ENCODE measurements at places on chromosomes 1 and 21. TPM values are rescaled to one million over a fixed set of nuclear protein-coding genes. Genes with fewer than 3 reads are reported as not detected.

- no peak for ATAC-seq
Observed at GRCh38 chr1:195550071-195550862, 1058.0 kb downstream of the KCNT2 start.

DNA sequence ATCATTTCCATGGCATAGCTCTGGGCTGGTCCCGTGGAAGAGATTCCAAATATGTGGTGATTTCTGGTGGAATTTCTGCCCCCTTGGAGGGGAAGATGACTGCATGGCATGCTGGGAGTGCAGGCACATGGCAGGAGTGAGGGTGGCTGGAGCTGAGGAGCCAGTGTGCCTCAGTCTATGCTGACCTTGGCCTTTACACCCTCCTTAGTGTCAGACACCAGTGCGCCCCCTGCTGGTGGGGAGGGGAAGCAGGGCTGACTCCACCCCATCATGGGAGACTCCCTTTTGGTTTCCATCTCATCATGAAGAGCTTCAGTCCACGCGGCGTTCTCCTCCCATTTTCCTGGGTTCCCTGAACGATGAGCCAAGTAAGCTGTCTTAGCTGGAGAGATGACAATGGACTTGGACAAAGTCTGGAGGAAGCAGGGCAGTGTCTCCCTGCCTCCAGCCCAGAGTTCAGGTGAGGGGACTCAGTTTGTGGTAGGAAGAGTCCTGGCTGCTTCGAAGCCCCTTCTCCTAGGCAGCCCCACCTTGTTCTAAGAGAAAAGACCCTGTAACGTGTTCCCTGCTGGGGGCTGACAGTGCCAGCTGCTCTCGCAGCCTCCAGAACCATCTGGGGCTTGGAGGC is 10.3 kb downstream of the ALX3 start:
- ATAC-seq: peak; percentile 86

GRCh38 chr21:37415939-37416338 is 49.4 kb downstream of the DYRK1A start:
- no peak for ATAC-seq

The MCOLN2 gene
- 25.6 TPM for total RNA-seq

The HMCN1 gene
- total RNA-seq: 1.2 TPM

DNA sequence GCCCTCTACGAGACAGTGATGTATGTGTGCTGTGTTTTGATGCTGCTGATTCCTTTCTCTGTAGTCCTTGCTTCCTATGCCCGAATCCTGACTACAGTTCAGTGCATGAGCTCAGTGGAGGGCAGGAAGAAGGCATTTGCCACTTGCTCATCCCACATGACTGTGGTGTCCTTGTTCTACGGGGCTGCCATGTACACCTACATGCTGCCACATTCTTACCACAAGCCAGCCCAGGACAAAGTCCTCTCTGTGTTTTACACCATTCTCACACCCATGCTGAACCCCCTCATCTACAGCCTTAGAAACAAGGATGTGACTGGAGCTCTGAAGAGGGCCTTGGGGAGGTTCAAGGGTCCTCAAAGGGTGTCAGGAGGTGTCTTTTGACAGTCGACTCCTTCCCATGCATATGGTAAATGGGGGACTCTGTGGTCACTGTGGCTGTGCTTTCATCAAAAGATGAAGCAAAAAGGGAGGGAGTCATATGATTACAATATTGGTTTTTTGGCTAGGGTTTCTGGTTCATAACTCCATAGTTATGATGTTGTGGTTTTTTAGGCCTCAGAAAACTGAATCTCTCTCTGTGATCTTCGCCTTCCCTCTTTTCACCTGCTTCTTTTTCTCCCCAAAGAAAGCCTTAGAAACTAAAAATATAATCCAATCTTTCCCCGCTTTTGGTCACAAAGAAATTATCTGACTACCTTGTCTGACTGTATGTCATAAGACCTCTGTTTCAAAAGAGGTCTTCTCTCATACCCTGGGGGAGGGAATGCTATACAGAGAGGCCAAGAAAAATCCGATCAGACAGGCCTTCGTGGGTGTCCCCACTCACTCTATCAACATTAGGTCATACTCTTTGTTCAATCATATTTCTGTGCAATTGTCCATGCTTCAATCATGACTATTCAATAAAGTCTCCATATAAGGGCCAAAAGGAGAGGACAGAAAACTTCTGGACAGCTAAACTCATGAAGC is 4.2 kb downstream of the OR2T1 start:
- no peak for ATAC-seq

The OR10Z1 gene
- total RNA-seq: not detected

The PLA2G2D gene
- not detected for total RNA-seq

DNA sequence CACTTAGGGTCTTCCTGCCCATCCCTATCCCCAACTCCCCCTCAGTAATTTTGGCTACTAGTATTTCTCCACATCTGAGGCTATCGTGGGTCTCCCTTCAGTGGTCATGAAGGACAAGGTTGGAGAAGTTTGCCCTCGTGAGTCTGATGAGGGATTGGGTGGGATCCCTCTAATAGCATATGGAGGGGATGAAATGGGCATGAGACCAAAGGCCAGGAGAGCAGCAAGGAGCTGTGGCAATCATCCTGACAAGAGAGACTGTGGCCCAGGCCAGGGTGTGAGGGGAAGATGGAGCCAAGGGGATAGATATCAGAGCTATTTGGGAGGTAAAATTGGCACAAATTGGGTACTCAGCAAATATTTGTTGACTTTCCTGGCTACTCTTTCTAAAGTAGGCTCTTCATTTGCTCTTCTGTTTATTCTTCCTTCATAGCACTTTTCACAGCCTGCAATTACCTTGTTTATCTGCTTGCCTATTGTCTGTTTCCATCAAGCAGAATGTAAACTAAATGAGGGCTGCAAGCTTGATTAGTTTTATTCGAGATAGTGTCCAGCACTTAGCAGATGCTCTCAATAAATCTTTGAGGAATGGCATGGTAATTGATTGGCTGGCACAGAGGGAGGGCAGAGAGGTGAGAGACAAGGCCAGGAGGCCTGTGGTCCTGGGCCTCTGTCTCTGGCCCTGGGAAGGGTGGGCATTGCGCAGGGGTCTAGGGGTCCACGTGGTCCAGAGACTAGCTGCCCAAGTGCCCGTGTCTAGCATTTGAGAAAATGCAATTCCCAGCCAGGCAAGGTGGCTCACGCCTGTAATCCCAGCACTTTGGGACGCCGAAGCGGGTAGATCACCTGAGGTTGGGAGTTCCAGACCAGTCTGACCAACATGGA is 1.5 kb upstream of the PLK3 start:
- ATAC-seq: no peak

- ATAC-seq: peak; percentile 72
Observed at GRCh38 chr1:108071601-108072000, 106.6 kb upstream of the VAV3 start.

DNA sequence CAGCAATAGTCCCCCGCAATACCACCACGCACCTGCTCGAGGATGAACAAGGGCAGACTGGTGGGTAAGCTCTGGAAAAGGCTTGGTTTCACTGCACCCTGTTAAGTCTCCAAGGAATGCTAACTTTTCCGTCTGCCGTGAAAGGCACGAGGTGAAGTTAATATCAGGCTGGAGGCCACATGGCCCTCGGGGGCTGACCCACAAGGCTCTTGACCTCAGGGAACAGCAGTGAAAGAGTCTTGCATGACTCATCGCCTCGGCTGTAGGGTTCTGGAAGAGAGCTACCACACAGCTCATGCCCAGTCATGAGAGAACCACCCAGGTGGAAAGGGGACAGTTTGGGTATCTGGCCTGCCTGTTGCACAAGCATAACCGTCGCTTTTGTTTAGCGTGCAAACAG is 24.7 kb downstream of the SCCPDH start:
- no peak for ATAC-seq

DNA sequence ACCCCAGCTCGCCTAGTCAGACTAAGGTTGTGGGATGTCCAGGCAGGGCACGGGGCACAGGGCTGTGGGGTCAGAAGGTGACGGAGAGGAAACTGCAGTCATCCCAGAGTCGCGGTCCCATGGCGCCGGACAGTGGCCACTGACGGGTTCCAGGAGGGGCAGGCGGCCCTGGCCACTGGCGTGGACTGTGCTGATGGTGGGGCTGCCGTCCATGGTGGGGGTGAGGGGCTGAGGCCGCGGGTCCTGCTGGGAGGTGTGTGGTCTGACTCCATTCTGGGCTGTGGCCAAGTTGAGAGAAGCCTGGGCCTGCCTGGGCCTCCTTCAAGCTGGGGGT is 32.0 kb downstream of the PCNT start:
- ATAC-seq: no peak

DNA sequence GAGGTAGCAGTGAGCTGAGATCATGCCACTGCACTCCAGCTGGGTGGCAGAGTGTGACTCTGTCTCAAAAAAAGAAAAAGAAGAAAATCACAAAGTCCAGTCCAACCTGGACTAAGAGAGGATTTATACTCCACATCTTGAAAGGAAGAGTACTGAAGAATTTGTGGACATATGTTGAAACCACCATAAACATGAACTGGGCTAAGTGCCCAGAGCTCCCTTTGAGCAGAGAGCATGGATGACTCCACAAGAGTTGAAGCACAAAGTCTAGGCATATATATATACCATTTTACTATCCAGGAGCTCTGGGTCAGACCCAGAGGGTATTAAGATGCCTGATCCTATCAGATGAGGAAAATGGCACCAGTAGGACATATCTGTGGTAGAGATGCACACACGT is 86.6 kb downstream of the OMA1 start:
- ATAC-seq: no peak

GRCh38 chr21:35614396-35614921 is 445.9 kb downstream of the SETD4 start:
- ATAC-seq: peak; percentile 53

The CCDC18 gene
- 12.7 TPM for total RNA-seq

- ATAC-seq: peak; percentile 8
Observed at GRCh38 chr1:232225336-232226131, 404.4 kb downstream of the SIPA1L2 start.

- no peak for ATAC-seq
Observed at GRCh38 chr1:58611861-58612385, 34.9 kb upstream of the TACSTD2 start.

DNA sequence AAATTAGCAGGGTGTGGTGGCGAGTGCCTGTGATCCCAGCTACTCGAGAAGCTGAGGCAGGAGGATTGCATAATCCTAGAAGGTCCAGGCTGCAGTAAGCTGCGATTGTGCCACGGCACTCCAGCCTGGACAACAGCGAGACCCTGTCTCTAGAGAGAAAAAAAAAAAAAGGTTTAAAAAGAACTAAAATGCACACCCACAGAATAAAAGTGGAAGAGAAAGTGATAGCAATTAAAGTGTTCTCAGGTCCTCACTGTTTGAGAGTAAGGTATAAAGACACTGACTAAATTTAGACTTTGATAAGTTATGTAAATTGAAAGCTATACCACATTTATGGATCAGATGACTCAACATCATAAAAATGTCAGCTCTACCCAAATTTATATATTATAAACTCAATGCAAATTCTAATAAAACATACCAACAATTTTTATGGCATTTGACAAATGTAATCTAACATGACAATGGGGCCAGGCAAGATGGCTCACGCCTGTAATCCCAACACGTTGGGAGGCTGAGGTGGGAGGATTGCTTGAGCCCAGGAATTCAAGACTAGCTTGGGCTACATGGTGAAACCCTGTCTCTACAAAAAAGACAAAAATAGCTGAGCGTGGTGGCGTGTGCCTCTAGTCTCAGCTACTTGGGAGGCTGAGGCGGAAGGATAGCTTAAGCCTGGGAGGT is 11.8 kb downstream of the ZBTB17 start:
- peak; percentile 22 for ATAC-seq

- ATAC-seq: no peak
Observed at GRCh38 chr1:206135248-206135647, 18.1 kb upstream of the AVPR1B start.

DNA sequence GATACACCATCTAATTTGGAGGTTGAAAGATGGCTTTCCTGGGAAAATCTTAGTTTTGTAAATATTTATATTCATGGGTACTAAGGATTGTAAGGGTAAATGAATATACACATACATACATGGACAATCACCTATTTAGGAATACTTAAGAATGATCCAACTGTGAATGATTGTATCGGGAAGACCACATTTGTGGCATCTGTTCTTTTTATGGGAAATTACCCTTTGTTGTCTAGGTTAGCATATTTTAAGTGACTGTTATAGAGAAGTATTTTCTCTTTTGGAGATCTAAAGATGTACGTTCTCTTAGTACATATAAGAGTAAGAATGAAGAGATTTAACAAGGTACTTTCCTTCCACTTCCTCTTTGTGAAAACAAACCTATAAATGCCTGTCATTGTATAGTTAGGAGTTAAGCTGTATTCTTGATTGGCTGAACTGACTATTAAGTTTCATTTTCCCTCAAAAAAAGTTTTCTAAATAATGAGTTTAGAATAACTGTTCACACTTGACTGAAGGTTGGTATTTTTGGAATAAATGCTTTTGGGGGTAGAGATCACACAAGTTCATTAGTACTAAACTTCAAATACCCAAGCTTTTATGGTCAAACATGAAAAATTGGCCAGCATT is 26.7 kb downstream of the SNX7 start:
- ATAC-seq: no peak

DNA sequence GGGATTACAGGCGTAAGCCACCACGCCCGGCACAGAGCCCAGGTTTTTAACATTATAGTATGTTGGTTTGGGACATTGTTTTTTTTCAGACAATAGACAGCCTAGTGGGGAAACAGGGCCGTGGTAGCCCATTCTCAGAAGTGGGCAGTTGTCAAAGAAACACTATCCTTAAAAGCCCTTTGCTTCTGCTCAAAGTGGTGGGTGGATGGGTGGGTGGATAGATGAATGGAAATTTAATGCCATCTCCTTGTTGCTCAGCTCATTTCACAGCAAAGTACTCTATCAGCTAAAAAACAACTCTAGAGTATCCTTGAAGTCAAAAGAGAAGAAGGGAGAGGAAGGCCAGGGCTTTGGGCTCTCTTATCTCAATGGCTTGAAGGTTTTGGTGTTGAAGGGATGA is 137.8 kb downstream of the RRAGC start:
- no peak for ATAC-seq
